ENCODE measurements at places on chromosomes 5 and 9.

- no peak for DNase-seq
Measured at GRCh38 chr9:20436476-20437195, 185.7 kb downstream of the MLLT3 start.

GRCh38 chr9:128155736-128156500 lies 4.1 kb upstream of the BBLN start:
- no peak for DNase-seq

- DNase-seq, result no peak
Measured at GRCh38 chr9:119280740-119281485, 88.3 kb downstream of the BRINP1 start.

DNA sequence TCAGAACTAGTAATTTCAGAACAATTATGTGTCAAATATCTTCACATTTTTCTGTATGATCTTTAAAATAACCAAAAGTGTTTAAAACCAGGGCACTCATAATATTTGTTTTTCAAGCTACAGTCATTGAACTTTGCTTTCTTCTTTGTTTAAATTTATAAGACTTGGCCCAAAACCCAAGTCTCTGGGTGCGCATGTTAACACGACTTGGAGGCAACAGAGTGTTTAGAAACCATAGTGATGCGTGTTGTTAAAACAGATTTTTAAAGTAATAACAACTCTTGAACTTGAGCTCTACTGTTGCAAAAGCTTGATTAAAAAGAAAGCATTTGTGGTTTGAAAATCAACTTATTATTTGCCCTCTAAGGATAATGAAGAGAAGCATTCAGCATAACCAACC lies 26.0 kb upstream of the GRIN3A start:
- no peak for DNase-seq

- DNase-seq, result no peak
Measured at GRCh38 chr5:57538341-57538955, 55.8 kb upstream of the ACTBL2 start.

DNA sequence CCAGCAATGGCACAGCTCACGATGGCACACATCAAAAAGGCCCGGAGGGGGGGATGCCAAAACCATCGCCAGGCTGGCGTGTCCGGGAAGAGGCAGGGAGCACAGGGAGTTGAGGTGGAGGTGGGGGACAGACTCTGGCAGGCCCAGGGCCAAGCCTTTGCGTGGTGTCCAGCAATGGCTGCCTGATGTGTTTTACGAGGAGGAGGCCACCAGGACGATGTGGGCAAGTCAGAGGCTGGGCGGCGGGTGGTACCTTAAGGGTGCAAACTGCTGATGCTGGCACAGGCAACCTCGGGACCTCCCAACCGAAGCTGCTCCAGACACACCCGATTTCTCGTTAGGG lies 4.7 kb downstream of the VAV2 start:
- no peak for DNase-seq

- DNase-seq, result peak; percentile 36
Measured at GRCh38 chr9:6667633-6668280, 22.2 kb upstream of the GLDC start.

GRCh38 chr5:42230839-42231238 lies 192.4 kb upstream of the GHR start:
- DNase-seq, result no peak

- no peak for DNase-seq
Measured at GRCh38 chr5:30100148-30100713, 1093.3 kb upstream of the CDH6 start.

DNA sequence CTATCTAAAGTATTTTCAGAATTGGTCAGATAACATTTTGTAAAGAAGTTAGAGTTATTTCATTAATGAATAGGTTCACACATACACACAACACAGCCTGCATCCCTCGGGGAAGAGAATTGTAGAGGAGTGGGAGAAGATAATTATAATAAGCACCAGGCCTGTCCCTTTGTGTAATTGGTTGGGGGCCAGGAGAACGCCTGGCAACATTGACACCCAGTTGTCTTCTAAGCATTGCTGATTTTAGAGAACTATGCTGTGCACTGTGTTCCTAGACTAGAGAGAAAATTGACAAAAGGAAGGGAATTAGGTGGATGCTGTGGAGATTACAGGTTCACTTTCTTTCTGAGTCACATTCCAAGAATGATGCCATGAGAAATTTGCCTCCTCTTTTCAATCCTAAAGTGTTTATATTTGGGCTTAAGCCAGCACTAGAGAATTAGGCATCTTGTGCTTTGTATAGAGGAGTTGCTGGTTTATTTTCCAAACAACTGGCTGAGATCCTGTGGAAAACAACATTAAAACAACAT lies 247.6 kb downstream of the COX7C start:
- DNase-seq, result no peak

DNA sequence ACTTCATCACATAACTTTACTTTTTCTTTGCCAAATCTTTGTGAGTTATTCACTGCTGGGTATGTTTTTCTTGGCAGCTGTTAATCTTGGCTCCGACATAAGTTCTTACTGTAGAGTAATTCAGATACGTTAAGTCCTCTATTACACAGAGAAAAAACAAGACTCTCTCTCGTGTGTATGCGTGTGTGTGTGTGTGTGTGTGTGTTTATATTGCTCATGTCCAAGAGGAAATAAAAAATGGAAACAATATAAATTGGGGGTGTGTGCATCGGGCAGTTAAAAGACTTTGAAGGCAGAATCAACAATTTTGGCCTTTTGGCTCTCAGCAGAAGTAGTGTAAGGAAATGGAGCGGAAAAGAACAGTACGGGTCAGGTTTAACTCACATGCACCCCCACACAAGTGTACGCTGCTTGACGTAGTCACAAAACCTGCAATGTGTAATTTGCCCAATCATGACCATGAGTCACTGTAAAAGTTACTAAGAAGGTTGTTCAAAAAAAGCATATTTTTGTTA lies 67.2 kb upstream of the IFNE start:
- no peak for DNase-seq

DNA sequence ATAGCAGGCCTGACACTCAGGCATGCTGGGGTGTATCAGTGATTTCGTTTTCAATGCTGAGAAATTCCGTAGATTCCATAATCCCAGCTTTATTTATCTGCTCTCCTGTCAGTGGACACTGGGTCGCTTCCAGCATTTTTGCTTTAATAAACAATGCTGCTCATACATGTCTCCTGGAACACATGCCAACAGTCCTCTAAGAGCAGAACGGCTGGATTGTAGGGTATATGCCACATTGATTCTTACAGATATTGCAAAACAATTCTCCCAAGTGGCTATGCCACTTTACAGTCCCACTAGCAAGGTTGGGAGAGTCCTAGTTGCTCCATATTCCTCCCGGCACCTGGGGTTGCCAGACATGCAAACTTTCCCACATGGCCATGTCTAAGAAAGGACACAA lies 81.9 kb downstream of the RAPGEF1 start:
- no peak for DNase-seq

DNA sequence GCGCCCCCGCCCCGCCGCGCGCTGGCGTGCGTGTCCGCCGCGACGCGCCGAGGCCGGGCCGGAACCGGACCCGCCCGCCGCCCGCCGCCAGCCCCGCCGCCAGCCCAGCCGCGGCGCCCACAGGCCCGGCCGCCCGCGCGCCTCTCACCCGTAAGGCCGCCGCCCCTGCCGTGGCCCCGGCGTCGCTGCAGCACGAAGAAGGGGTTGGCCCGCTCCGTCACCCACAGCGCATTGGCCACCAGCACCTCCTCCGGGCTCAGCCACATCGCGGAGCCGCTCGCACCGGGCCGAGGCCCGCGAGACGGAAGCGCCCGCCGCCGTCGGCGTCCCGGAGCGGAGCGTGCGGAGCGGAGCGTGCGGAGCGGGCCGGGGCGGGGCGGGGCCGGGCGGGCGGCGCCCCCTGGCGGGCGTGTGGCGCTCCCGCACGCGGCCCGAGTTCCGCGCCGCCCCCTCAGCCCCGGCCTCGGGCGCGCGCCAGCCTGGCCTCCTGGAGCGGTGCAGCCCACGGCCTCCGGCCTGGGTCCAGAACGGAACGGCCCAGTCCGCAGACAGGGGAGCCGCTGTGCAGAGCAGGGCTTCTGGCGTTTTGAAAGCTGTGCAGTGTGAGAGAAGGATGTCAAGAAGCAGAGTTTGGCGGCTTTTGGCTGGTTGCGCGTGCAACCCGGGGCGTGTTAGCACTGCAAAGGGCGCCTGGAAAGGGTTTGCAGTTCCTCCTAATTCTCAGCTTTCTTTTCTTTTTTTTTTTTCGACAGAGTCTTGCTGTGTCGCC lies at the start of gene TBC1D9B:
Gene TBC1D9B, minus strand, starts transcription at position 342 of the 769 bp plus-strand sequence. Its CDS starts 76 bp downstream, at position 266.
- DNase-seq, result peak; percentile 22

DNA sequence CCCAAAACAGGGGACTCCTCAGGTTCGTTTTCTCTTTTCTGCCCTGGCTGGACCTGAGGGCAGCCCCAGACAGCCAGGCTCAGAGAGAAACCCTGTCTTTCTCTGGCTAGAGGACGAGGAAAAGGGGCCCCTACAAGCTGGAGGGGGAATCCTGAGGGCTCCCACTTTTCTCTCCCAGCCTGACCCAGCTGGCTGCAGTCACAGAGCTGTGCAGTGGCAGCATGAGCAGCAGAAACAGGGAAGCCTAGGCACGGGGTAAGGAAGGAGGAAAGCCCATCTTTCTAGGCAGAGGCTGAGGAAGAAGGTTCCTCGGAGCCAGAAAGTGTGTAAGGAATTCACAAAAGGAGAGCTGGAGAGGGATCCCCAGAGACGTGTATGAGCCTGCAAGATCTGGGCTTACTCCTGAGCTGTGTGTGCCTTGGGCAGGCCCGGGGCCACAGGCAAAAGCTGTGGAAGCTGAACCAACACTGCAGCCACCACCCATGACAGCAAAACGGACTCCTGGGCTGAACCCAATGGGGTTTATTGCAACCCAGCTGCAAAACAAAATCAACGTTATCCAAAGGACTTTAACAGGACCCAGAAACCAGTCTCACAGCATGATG lies 16.2 kb downstream of the CAMSAP1 start:
- DNase-seq, result no peak

GRCh38 chr9:75000835-75001234 lies 27.3 kb downstream of the CARNMT1 start:
- no peak for DNase-seq

GRCh38 chr5:56003679-56004078 lies 8.9 kb upstream of the IL6ST start:
- no peak for DNase-seq

DNA sequence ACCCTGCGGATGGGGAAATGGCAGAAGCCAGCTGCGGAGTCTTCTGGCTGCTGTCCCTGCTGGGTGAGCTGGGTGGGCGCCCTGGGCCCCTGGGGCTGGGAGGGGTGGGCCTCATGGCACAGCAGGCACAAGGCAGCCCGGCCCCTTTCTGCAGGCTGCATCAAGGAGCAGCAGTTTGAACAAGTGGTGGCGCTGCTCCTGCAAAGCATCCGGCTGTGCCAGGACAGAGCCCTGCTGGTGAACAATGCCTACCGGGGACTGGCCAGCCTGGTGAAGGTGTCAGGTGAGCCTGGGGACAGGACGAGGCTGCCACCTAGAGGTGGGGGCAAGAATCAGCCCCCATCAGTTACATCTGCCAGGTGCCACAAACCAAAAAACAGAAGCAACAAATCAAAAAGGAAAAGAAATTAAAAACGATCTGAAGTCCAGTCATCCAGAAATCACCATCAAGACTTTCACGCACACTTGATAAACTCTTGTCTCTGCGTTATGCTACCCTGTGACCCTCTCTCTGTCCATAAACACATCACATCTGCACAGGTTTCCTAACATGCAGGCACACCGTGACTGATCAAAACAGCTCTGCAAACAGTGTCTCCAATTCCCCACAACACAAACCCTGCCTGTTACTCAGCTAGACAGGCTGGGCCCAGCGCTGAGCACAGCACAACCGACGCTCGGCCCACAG lies 13.9 kb downstream of the REXO4 start:
- DNase-seq, result no peak

DNA sequence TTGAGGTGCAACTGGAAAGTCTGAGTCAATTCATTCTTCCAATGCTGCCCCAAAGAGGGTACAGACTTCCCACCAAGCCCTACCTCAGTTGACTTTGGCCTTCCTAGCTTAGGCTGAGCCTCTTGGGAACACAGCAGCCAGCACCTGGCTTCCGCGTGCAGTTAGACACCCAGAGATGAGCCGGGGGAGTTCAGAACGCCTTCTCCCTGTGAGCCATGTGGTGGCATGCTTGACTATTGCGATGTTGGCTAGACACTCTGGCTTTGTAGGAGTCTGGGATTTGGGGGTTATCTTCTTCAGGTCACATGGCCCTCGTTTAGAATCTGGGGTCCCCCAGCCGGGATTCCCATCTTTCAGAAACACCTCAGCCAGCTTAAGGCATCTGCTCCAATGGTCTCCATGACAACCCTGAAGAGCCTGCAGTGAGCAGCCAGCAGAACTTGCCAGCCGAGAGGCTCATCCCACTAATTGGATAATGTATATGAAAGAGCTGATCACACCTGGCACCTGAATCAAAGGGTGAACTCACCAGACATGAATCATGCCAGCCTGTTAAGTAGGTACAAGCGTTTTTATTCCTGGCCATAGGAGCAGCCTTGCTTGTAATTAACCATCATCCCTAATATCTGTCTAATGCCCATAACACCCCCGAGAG lies 167.5 kb downstream of the SYK start:
- DNase-seq, result peak; percentile 25

- no peak for DNase-seq
Measured at GRCh38 chr5:5436203-5436760, 13.8 kb downstream of the ICE1 start.

GRCh38 chr5:100311806-100312205 lies 223.4 kb upstream of the FAM174A start:
- DNase-seq, result no peak

DNA sequence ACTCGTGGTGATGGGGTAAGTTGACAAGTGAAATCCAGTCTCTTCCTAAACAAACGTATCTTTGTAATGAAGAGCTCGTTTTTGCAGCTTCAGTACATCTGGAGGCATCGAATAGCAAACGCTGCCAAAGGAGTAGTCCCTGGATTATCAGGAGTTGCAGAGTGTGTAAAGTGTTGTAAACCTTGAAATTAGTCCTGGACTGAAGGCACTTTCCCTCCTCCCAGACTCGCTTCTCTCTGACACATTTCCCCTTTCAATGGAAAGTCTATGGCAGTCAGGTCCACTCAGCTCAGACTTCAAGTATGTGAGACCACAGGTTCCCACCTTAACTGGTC lies 1.5 kb upstream of the PBX3 start:
- DNase-seq, result no peak

DNA sequence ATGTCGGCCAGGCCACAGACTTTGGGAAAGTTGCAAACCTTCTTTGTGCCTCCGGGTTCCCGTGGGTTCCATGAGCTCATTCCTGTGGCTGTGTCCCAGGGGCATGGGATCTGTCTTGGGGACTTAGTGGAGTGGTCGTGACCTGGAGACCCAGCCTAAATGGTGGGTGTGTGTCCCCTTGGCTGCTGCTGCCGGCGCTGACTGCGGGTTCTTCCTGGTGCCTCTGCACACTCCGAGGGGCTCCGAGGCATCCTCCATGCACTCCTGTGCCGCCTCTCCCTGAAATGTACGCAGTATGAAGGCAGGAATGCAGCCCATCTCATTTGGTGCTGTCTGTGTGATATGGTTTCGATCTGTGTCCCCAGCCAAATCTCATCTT lies 21.0 kb upstream of the SLC2A6 start:
- no peak for DNase-seq

GRCh38 chr9:2181792-2182191 lies 166.6 kb downstream of the SMARCA2 start:
- DNase-seq, result no peak

GRCh38 chr5:8386719-8387288 lies 517.9 kb downstream of the MTRR start:
- DNase-seq, result no peak

Measured in NCI-H1092 (cell line).